ENCODE measurements at places on chromosomes 2 and 18.

DNA sequence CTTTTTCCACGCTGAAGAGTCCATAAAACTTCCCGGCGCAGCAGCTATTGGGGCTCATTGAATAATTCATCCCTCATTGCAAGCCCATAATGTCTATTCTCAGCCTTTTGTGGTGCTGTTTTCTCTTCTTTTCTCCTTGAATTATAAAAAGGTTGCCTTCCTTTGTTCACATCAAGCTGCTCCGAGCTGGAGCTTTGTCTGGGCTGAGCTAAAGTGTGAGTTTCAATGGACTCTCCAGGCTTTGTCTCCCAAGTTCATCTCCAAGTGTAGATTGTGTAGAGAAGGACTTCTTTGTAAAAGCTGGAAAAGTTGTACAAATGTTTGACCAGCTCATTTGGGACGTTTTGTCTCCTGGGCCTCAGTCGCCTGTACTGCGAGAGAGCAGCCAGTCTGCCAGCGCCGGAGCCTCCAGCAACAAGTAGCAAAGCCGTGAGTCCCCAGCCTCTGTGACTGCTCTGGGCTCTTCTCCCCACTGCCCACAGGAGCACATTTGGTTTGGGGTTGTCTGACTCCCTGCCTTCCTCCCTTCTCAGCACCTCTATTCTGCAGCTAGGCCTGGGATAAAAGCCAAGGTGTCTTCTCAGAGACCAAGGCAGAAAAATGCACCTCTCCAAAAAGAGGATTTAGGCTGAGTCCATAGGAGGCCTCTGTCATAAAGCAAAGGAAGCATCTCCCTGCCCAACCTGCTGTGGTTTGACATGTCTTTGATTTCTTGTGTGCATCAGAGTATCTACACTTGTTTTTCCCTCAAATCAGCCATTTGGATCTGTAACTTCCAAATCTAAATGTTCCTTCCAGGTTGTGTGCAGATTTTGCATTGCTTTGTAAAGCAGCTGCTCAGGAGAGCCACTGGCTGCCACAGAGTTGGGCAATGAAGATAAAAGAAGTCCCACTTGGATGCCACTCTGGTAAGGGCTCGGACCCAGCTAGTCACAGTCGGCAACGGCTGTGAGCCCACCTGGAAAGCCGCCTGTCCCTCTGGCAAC lies 6.4 kb downstream of the PAX3 start:
- no peak for DNase-seq

DNA sequence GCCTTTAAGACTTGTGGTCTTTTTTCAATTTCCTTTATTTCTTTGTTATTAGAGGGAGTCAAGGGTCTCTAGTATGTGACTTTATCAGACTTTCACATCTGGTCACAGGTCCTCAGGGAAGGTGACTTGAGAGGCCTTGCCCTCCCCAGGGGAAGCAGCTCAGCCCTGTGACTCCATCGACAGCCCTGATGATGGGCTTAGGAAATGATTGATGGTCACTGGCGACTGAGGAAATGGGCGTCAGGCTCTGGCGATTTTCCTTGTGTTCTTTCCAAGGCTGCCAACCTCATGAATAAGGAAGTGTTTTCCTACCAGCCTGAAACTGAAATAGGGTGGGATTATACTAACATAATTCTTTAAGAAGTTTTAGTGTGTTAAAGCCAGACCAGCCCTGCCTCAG lies 21.1 kb downstream of the SERPINE2 start:
- no peak for DNase-seq

- no peak for DNase-seq
These were observed 204.2 kb downstream of the TPGS2 start for GRCh38 chr18:36624451-36625167.

DNA sequence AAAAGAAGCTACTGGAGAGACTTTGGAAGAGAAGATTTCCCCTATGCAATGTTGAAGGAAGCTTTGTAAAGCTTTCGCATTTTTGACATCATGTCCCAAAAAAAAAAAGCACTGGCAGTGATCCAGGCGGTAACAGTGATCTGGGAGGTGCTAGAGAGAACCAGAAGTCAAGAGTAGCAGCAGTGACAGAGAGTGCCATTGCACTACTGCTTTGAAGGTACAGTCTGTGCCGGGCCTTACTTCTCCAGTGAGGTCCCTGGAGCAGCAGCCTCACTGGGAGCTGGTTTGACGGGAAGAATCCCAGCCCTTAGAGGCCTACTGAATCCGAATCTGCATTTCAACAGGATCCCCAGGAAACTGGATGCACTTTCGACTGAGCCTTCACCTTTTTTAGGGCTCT lies 50.9 kb upstream of the ATL2 start:
- DNase-seq = no peak

- DNase-seq = peak; percentile 27
These were observed 2.4 kb downstream of the SMCHD1 start for GRCh38 chr18:2657788-2658458.

DNA sequence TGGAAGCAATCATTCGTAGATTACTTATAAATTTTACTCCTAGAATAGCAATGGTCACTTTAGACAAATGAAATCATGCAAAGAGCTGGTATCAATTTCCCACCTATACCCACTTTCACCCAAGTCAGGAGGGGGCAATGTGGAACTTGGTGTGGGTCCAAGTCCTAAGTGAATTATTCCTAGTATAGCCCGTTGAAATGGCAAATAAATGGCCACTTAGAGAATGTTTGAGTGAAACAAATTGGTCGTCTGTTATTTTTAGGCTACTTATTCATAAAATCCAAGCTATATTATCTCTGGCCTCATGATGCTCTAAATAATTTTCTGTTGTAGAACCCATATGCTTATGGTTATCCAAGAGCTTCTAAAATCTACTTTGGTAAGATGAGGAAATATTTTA lies 98.1 kb downstream of the MYO3B start:
- DNase-seq = no peak

DNA sequence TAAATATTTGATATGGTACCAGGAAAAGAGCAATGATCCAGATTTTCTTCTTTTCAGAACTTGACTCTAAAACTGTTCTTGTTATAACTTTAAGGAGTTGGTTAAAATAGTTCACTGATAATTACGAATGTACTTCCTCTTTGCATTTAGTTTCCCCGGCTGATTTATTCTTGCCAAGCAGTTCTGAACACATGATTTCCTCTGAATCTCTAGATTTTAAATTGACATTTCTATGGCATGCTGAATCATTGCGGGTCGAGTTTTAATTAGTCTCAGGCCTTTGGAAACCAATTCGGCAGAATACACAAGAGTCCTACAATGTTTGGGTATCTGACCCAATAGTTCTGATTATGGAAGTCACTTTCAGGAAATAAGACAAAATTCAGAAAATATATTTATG lies 37.3 kb upstream of the DNAH7 start:
- DNase-seq = no peak

- DNase-seq = no peak
These were observed 34.0 kb upstream of the TMEM178A start for GRCh38 chr2:39631718-39632117.

DNA sequence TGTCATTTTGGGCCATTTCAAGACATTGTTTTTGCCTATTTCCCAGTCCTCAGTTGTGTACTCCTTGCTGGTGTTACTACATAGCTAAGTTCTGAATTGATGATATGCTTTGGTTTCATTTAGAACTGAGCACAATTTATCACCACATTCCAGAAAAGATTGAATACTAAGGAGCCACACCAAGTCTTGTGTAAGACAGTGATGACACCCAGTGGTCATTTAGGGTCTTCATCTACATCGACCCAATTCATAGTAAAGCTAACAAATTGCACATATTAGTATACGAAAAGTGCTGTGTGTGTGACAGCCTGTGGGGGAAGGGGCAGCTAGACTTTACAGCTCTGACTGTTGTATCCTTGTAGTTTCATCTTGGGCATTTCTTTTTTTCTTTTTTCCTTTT lies 10.9 kb upstream of the DLX2 start:
- DNase-seq = peak; percentile 52

GRCh38 chr2:36137612-36138011 lies 218.0 kb upstream of the CRIM1 start:
- DNase-seq = no peak

- no peak for DNase-seq
These were observed 24.2 kb downstream of the ICOS start for GRCh38 chr2:203960811-203961210.

- DNase-seq = peak; percentile 20
These were observed 256.3 kb upstream of the PKDCC start for GRCh38 chr2:41791523-41791922.

DNA sequence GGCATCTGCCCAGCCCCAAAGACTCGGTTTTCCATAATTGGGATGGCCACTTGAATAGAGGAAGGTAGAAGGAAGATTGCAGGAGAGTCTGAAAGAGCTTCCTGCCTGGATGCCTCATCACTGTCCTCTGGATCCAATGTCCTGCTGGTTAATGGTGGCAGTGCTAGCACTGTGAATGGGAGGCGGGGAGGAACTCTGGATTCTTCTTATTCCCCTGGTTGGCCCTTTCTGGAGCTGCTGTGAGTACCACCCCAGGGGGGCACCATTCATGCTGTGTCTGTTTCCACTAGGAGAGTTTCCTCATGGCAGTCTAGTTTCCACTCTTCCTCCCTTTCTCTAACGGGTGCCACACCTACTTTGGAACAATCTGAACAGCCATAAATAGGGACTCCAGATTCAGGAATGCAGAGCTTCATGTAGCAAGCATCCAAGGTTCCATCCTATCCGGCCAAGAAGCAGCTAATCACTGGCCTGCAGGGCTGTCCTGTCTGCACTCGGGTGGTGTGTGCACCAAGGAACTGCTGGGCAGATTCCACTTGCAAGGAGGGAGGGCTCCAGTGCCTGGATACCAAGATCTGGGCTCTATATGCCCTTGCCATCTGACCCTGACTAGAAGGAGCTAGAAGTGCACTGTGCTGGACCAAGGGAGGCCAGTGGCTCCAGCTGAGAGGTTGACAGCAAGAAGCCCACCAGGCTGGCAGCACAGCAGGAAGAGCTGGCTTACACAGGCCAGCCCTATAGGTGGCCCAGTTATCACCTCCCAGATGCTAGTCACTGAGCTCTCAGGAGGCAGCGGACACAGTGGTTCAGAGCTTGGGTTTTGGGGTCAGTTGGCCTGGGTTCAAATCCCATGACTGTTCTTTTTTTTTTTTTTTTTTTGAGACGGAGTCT lies 4.6 kb upstream of the ATOH8 start:
- DNase-seq = no peak

DNA sequence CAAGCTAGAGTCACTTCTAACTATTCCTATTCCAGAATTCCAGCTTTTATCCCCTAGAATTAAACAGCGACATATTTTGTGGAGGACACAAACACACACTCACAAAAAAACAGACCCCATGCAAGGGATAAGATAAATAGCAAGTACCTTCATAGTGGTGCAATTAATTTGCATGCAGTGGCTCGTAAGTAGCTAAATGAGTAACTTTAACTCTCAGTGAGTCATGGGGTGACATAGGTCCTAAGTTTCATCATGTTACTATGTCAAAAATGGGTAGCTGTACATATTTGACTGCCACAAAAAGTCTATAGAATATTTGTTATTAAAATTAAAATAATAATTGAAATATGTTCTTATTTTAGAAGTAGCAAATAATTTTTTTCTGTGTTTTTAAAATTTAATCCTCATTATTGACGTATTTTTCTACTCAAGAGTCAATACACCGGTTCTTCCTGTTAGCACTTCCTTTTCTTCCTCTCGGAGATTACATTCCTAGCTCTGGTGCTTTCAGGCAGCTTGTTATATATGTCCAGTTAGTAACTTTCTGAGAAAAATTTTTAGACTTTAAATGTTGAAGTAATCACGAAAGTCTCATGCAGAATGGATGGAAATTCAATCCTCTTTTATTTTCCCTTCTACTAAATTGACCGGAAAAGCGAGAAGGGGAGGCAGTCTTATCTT lies 247.0 kb downstream of the KCNH7 start:
- DNase-seq = no peak

GRCh38 chr2:160006475-160006874 lies 55.9 kb downstream of the PLA2R1 start:
- no peak for DNase-seq

DNA sequence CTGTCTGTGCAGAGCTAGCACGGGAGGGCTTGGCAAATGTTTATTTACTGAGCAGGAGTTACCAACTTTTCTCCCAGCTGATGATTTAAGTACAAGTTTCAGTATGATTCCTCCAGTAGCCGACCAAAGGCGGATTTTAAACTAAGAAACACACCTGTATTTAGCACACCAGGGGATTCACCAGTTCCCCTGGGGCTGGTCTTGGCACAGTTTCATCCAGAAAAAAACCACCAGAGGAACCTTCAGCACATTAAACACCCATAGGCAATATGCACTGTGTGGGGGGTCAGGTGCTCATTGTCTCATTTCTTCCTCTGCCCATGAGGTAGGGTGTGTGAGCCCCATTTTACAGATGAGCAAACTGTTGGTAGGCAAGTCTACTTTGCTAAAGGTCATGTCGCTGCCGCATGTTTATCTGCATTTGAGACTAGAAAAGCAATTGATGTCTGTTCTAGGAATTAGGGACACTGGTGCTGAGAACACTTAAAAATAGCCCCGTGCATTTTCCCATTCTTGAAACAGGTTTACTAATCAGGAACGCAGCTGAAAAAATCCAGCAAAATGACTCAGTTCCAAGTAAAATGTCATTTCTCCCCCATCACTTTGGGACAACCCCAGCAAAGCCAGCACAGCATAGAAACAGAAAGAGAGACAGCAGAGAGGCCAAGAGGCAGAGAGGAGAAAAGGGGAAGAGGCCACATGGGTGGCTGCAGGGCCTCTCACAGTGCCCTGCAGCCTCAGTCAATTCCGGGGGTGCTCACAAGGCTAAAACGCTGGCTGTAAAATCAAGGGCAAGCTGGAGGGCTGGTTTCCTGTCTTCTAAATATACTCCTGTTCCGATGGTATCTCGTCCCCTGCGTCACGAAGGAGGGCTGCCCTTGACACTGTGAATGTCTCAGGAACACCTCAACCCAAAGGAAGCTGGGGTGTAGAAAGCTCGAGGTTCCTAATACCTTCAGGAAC lies 166.8 kb upstream of the ID2 start:
- no peak for DNase-seq

- DNase-seq = no peak
These were observed 79.7 kb downstream of the COBLL1 start for GRCh38 chr2:164761737-164762460.

GRCh38 chr18:58495207-58495606 lies 133.7 kb downstream of the ALPK2 start:
- no peak for DNase-seq

GRCh38 chr2:31940920-31941319 lies 69.9 kb downstream of the MEMO1 start:
- DNase-seq = no peak

GRCh38 chr18:42310956-42311355 lies 355.9 kb downstream of the PIK3C3 start:
- peak; percentile 17 for DNase-seq

- no peak for DNase-seq
These were observed 25.2 kb downstream of the SPRED2 start for GRCh38 chr2:65407240-65407639.
